ENCODE measurements at places on chromosomes 4 and X.

DNA sequence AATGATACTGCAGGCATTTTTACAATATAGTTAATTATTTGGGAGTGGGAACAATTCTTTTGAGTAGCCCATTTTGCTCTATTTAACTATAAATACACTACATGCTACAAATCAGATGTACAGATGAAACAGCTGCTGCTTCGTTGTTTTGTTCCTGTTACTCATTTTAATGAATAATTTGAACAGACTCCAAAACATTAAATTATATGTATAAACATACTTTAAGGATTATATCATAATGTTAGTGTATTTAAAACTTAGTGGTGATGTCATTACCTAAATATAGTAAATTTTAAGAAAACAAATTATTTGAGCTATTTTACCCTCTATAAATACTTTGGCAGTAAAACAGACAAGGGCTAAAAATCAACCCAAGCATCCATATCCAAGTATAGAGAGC is 60.7 kb downstream of the GAB1 start:
- H3K4me3 ChIP-seq = no peak overlapping the region
- H3K36me3 ChIP-seq = no peaks in the 10 kb centered on the region
- H3K27ac ChIP-seq = peak overlapping the region; percentile 43
- DNase-seq = no peak
- H3K4me1 ChIP-seq = peaks cover 11% of the 10 kb centered on the region

DNA sequence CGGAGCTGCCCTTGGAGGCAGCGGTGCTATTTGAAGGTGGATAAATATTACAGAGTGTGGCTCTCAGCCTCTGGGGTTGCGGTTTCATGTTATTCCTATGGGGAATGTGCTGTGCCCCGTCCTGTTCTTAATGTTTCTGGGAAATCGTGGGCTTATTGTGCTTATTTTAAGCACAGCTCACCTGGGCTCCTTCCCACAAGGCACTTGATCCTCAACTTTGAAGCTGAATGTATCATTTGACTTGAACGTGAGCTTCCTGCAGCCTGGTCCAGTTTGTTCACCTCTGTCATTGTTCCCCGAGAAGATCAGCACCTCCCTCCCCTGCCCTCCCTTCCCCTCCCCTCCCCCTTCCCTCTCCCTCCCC is 3.9 kb downstream of the SORCS2 start:
- no peak overlapping the region for H3K4me3 ChIP-seq
- no peak for DNase-seq
- H3K4me1 ChIP-seq = peaks cover 49% of the 10 kb centered on the region
- H3K36me3 ChIP-seq = no peaks in the 10 kb centered on the region
- no peaks in the 10 kb centered on the region for H3K27me3 ChIP-seq

DNA sequence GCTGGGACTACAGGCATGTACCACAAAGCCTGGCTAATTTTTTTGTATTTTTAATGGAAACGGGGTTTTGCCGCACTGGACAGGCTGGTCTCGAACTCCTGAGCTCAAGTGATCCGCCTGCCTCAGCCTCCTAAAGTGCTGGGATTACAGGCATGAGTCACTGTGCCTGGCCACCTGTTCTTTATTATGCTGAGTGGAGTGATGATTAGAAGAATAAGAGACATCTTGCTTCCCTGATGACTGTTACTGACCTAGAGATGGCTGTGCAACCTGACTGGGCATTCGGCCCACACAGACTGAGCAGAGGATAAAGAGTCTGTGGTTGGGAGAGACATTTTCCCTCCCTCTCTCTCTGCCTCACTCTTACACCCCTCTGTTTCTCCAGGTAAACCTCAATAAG is 56.7 kb downstream of the SPINK2 start:
- no peaks in the 10 kb centered on the region for H3K4me1 ChIP-seq
- H3K27ac ChIP-seq = no peak overlapping the region
- peak; percentile 63 for DNase-seq
- no peaks in the 10 kb centered on the region for H3K27me3 ChIP-seq
- H3K4me3 ChIP-seq = no peak overlapping the region
- H3K36me3 ChIP-seq = no peaks in the 10 kb centered on the region

- peaks cover 18% of the 10 kb centered on the region for H3K4me1 ChIP-seq
- DNase-seq = peak; percentile 31
- H3K4me3 ChIP-seq = no peak overlapping the region
Observed at GRCh38 chr4:110271986-110272385, 73.6 kb upstream of the ELOVL6 start.

GRCh38 chr4:155903453-155903852 is at the start of gene TDO2:
TDO2 (plus strand) TSS chr4:155903696; CDS start chr4:155903759, 63 bp downstream.
- H3K4me1 ChIP-seq = peaks cover 18% of the 10 kb centered on the region
- H3K27me3 ChIP-seq = no peaks in the 10 kb centered on the region
- DNase-seq = no peak

DNA sequence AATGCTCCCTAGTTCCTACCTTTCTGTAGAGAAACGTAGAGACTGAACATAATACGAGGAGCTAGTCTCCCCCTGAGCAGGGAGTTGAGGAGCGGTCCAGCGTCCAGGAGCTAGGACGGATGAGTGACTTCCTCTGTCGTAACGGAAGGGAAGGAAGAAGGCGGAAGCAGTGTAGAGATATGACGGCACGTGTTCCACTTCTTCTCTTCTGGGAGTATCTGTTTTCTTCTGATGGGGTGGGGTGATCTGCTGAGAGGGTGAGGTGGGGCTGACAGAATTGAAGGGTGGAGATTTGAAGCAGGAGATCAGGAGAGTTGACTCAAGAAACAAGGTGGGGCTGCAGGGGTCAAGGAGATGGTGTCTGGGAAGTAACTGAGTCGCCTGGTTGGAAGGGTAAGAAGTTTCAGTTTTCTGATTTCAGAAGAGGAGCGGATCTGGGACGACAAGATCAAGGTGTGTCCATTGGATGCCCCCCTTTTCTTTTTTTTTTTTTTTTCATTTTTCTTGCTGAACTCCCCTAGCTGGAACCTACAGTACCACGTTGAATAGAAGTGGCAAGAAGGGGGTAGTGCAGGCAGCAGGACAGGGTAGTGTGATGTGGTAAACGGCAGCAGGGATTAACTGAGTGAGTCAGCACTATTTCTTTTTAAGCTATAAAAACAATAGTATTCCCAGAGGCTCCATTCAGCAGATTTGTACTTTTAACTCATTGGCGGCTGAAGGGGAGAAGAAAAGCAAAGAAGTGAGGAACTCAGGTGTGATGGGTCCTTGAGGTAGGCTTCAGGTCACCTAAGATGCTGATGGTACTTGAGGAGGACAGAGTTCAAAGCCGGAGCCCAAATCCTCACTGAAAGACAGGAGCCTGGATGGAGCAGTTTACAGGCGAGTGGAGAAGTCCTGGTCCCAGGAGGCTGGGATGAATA is 50.8 kb upstream of the SETD7 start:
- peaks cover 5% of the 10 kb centered on the region for H3K27me3 ChIP-seq
- H3K4me1 ChIP-seq = peaks cover 11% of the 10 kb centered on the region
- no peaks in the 10 kb centered on the region for H3K36me3 ChIP-seq
- no peak overlapping the region for H3K4me3 ChIP-seq
- H3K27ac ChIP-seq = no peak overlapping the region

All from astrocyte (in vitro differentiated cells and primary cell).